Stimulated activated CD8-positive, alpha-beta memory T cell treated with anti-CD3 and anti-CD28 coated beads, Interleukin-4, amount 100 ng/mL, for 1 hour (primary cell): ENCODE measurements at places on chromosomes 2 and 18.

DNA sequence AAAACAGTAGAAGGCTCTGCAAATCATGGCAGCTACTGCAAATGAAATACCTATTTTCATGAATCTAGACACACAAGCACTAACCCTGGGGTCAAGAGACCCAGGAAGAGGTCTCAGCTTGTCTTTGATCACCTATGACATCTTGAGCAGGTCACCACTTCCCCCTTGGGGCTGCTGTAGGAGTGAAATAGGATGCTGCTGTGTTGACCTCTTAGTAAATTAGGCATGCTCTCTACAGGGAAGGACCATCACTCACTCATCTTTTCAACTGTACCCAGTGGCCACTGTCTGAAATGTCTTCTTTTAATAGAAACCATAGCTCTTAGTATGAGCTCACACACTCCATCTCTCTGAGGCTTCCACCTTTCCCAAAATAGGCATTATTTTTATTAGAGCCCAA, 83.8 kb downstream of the NCK2 start:
- no peak for DNase-seq

- no peak for DNase-seq
These were observed 8.6 kb downstream of the XRCC5 start for GRCh38 chr2:216117561-216118340.

- DNase-seq, result no peak
These were observed 97.1 kb downstream of the SH3RF3 start for GRCh38 chr2:109226128-109226527.

DNA sequence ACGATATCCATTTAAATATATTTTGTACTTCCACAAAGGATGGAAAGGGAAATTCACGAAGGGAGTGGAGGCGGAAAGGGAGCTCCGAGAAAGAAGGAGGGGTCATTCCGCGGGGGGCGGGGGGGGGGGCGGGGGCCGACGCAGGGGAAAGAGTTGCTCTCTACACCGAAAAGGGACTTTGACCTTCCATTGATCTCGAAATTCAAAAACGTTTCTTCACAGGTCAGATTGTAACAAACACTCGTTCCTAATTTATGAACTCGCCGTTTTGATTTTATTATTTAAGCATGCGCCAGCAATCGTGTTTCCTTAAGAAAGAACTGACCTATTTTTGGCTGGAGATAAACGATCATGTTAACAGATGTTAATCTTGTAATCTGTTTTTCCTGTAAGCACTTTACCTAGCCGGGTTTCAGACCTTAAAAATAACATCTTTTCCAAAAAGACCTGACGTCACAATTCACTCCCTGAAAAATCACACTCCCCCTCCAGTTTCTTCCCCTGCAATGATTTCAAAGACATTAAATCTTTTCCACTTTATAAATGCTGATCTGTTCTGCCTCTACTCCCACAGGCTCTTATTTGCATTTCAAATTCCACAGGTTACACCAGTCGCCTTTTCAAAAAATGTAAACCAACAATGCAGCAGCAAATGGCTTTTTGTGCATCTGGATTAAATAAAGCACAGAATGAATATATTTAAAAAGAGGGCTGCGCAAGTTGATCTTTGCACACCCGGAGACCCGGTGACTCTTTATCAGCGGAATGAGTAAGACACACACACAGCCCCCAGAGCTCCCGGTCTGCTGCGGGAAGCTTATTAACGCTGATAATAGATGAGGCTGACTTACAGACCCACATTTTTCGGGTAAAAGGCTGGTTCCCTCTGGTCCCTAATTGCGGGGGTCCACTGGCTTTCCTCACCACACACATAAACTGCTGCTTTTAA, 1.6 kb downstream of the ZNF516 start:
- DNase-seq, result no peak

DNA sequence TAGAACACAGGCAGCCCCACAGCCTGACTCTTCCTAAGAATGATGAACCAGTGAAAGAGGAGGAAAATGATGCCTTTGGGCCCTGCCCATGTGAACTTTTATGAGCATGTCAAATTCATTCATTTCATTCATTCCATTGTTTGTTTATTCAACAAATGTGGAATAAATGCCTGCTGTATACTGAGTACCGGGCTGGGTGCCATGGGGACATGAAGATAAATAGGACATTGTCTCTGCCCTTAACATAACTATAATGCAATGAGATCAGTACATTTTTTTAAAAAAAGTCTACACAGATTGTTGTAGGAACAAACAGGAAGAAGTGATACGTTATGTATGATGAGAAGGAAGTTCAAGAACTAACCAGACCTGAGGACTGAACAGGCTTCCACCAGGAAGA, 14.7 kb downstream of the MREG start:
- DNase-seq, result no peak

DNA sequence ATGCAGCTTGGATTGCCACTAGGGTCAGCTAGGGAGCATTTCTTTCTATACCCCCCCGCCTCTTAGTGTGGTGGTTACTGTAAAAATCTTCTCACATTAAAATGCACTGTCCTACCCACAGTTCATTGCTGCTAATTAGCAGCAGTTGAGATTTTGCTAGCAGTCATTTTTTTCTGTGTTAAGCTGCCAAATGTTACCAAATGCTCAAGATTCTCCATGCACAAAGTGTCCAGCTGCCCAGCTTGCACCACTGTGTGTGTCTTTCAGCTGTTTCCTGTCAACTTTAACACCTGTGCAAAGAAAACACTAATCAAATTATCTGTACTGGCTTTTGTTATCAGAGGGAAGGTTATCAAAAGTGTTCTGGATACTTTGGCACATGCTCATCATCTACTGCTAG, 679.3 kb downstream of the NR4A2 start:
- DNase-seq, result no peak

- no peak for DNase-seq
These were observed 53.0 kb downstream of the PTRHD1 start for GRCh38 chr2:24740142-24740541.

DNA sequence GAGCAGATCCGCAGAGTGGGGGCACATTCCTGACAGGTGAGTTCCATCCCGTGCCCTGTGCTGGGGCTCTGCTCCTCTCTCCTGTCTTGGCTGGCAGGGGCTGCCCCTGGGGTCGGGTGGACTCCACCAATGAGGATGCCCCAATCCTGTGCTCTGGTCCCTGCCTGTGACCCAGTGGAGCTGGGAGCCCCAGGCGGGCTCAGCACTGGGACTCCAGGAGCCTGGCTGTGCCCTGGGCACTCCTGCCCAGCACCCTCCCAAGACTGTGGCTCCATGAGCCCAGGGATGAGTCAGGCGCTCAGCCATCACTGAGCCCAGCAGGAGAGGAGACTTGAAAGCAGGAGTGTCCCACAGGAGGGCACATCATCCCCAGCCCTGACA, 53.9 kb downstream of the MBP start:
- no peak for DNase-seq

- DNase-seq, result no peak
These were observed 34.9 kb upstream of the APCDD1 start for GRCh38 chr18:10419420-10420103.

DNA sequence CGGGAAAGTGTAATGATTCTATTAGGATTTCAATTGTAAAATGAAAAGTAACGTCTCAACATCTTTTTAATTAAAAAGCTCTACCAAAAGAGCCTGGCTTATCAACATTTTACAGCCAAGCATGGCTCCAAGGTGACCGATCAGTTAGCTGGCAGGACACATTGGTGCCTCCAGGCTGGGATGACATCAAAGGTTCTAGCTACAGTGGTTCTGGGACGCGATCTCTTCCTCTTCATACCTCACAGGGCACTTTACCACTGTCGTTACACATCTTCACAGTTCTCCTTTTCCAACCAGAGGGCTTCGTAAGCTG, 693 bp downstream of the ORC2 start:
- DNase-seq, result no peak

GRCh38 chr2:226888971-226889370, 53.1 kb downstream of the RHBDD1 start:
- DNase-seq, result no peak

- no peak for DNase-seq
These were observed 98.1 kb downstream of the SETBP1 start for GRCh38 chr18:44778788-44779187.

DNA sequence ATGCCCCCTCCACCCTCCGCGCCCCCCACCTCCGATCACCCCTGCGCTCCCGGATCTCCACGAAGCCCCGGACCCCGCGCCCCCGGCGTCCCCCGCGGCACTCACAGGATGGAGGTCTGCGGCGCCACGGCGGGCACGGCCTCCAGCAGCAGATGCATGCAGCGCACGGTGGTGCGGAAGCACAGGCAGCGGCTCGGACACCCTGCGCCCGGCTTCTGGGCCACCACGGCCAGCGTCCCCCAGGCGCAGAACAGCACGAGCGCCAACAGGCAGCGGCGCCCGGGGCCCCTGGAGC, 217 bp downstream of the PXDN start:
- no peak for DNase-seq

DNA sequence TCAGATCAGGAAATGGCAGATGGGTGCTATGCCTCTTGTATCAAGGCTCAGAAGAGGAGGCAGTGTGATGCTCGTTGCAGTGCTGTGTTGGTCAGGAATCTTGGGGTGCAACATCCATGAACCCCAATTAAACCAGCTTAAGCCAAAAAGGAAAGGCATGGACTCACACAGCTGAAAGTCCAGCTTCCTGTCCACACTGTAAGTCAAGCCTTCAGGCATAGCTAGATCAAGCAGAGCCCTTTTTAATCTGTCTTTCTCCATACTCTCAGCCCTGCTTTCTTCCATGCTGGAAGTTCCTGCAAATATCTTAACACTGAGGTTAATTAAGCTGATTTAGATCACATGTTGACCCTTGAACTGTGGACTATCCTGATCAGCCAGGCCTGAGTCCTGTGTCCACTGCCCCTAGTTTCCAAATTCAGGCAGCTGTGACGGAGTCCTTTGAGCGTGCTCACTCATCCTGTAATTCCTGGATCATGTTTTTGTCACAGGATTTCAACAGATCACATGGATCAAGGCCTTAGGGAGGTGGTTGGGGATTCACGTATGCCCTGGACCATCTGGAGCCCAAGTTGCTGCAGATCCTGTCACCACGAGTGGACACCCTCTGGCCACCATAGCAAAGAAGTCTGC, 4.5 kb upstream of the C2orf74 start:
- DNase-seq, result no peak

GRCh38 chr2:12708508-12709206, 8.1 kb upstream of the TRIB2 start:
- no peak for DNase-seq

DNA sequence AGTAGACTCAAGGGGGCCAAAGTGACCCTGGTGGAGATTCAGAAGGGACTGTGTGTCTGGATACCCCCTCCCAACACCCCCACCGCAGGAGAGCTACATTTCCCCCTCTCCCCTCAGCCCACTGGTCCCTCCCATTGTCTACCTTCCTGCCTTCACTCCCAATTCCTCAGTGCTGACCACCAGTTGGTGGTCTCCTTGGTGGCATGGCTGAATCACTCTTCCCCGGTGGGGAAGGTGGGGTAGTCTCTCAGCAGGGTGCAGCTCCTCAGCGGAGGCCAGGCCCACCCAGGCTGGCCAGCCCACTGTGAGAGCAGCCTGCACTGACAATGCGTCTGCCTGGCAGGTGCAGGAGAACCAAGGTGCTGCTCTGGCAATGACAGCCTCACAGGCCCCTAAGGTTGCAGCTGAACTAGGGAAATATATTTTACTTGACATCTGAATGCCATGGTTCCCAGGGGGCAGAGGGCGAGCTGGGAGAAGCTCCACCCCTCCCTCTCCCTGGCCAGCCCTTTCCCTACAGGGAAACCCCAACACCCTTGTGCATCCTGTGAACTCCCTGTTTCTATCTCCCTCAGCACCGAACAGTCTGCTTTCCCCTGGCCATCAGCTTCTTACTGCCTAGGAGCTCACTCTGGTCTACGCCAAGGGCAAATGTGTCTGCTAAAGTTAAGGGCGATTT, 62.6 kb upstream of the PAX8 start:
- DNase-seq, result no peak

DNA sequence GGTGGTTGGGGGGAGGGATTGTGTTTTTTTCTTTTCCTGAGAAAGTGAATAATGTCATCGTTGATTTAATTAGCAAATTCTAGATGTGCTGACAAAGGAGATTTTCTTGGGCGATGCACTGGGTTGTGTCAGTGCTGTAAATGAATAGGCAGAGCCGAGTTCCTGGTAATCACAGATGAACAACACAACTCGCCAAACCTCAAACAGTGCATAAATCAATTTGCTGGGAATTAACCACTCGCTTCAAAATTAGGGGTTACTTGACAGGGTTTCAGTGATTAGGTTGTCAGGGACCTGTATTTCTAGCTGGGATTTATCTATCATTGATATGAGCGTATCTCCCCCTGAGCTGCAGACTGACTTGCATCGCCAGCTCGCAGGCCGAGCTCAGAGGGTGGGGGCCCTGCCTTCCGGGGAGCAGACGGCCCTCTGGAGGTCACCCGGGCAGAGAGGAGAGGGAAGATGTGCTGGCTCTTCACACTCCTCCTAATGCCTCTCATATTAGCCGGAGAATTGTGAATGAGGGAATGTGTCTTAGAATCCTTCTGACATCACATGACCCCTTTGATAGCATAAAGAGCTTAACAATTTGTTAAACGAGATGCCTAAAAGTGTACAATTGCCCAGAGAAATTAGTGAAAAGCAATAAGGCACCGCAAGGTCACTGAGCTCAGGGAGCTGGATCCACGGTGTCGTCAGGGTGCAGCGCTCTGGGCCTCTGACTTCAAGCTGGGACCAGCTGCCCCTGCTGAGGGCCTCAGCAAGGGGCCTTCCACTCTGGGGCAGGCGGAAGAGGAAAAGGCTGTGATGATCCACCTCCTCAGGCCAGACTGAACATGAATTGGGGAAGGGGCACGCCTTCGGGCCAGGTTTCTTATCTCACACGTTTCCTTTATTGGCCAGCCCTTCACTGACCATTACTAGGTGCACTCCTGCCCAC, 48.9 kb downstream of the SMIM21 start:
- DNase-seq, result no peak

GRCh38 chr18:9082711-9083510, 19.6 kb upstream of the NDUFV2 start:
- no peak for DNase-seq
